Cerebellum (tissue), 4 donors: ENCODE measurements at places on chromosomes 12 and 14. TPM values are rescaled to one million over a fixed set of nuclear protein-coding genes. Genes with fewer than 3 reads are reported as not detected.

DNA sequence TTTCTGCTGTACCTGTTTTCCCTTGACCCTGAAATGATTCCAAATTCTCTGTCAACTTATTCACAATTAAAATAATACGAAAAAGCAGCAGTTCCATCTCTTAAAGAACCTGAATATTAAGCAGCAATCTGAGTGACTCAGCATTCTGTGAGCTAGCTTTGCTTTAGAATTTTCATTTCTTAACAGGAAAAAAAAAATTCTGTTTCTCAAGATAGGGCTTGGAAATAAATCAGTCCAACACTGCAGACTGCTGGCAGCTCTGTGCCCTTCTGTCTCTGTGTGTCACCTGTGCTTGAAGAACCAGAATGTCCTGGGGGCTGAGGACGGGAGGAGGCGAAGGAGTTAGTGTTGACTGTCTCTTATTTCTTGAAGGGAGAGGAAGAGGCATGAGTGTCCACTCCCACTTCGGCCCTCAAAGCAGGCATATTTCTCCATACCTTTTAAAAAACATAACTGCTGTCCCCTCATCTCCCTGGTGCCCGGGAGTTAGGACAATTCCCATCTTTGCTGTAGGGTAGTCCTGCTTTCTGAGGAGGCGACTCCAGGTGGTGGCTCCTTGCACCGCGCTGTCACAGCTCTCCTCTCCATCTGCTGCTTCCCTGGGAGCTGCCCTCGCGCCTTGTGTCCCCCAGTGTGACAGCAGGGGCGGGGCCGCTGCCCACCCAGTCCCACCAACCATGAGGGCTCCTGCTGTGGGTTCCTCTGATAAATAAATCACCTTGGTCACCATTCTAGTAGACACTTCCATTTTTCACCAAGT, 203.1 kb downstream of the CALM1 start:
- DNase-seq: peak; percentile 73

The RHEBL1 gene
- 0.91 TPM for total RNA-seq

DNA sequence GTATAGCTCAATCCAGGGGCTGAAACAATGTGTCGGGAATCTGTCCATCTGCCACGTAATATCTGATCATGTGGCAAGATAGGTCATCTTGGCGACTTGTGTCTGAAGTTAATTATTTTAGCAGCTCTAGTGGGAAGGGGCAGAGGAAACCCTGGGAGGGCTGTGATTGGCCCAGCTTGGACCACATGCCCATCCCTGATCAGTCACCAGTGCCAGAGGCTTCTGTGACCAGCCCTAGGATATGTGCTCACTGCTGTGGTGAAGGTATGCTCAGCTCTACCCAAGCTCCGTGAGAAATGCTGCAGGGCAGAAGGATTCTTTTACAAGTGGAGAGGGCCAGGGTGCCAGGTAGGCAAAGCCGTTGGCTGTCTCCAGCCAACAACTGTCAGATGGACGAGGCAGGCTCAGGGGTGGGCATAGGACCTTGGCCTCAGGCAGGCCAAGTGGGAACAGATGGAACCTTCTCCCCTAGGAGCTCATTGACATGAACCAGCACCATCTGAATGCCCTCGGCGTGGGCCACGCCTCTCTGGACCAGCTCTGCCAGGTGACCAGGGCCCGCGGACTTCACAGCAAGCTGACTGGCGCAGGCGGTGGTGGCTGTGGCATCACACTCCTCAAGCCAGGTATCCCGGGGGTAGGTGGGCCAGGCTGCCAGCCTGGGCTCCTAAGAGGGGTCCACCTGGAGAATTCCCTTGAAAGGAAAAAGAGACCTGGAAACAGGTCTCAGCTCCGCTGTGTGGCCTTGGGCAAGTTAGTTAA, 21.1 kb downstream of the MVK start:
- DNase-seq: peak; percentile 77

DNA sequence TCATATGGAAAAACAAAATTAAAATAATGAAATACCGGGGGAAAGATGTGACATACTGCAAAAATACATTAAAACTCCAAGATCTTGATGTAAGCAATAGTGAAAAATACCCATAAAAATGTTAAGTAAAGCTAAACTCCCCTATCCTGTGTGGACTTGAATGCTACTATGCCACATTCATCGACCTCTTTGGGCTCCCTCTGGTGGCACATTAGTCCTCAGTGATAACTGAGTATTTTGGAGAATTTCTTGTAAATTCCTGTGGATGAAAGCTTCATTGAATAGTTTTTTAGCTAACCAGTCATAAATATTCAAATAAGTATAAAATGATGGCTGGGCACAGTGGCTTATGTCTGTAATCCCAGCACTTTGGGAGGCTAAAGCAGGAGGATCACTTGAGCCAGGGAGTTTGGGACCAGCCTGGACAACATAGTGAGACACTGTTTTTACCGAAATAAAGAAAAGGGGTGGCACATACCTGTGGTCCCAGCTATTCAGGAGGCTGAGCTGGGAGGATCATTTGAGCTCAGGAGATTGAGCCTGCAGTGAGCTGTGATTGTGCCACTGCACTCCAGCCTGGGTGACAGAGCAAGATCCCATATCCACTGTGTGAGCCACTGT, 42.4 kb upstream of the SGPP1 start:
- peak; percentile 30 for DNase-seq

The HOXC12 gene
- not detected for total RNA-seq

- DNase-seq: no peak
Measured at GRCh38 chr14:42004321-42004720, 397.6 kb downstream of the LRFN5 start.

DNA sequence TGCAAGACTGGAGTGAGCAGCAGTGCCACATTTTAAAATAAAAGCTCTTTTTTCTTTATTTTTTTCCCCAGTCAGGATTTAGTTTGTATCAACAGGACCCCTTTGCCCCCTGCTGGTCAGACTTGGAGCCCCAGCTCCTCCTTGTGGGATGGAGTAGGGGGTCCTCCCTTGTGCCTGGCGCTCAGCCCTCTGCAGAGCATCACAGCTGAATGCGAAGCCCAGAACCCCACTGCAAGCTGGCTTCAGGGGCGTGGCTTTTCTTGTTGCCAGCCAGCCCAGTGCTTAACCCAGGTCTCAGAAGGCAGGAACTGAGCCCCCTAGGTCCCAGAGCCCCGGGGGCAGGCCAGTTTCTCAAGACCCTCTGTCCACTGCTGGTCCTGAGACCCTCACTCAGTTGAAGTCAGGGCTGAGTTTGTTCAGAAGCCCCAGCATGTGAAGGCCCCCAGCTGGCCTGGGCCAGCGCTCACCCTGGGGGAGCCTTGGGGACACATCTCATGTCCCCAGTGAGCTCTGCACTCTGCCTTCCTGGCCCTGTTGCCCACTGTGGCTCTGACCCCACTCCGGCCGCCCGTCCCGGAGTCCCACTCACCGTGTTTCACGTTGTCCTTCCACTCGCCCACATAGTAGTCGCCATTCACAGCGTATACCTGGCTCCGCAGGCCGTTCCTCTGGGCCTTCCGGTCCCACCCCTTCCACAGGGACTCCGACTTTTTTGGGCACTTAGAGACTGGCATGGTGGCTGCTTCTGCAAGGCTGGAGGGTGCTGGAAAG, 519 bp downstream of the MORN3 start:
- no peak for DNase-seq

DNA sequence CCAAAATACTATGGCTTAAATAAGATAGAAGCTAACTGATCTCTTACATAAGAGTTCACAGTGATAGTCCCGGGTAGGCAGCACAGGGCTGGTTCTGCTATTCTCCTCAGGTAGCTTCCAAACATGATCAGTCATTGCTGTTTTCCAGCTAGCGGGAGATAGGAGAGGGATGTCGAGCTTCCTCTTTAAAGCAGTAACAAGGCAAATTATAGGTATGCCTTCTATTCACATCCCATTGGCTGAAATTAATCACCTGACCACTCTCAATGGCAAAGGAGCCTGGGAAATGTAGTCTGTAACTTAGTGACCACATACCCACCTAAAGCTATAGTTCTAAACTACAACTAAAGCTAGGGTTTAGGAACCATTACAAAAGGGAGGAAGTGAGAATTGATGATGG, 34.5 kb upstream of the VRK1 start:
- DNase-seq: peak; percentile 55

- no peak for DNase-seq
Measured at GRCh38 chr14:65228436-65228835, 126.1 kb upstream of the MAX start.

The TMCC3 gene
- 14.2 TPM for total RNA-seq

The MYG1 gene
- 20.7 TPM for total RNA-seq

GRCh38 chr14:91780452-91780851, 48.6 kb upstream of the CATSPERB start:
- DNase-seq: no peak

- no peak for DNase-seq
Measured at GRCh38 chr12:9347328-9348127, 139.3 kb upstream of the PZP start.

DNA sequence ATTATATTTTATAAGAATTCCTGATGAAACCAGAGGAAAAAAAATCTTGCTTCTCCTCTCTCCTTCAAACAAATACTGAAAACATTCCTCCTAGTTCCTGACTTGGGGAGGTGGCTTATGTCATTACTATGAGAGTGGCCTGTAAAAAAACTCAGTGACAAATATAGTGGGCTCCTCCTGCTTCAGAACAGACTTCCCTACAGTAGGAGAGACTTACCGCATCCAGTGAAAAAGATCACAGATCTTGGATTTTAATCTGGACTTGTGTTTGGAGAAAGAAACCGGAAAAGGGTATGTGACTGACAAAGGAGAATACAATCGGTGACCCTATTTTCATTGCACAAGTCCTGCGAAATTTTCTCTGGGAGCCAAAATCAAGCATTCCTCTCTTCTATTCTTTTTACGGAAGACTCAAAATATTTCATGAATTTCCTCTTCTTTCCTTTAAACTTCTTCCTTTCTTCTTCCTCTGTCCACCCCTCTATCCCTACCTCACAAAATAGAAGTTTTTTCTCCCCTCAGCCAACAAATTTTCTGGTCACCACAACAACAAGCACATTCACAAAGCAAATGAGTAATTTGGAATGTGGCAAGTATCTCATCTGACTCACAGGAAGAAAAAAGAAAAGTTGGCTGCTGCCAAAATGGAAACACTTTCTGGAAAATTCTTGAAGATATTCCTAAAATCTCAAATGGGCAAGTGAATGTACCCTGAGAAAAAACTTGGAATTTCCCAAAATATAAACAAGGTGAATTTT, 185.1 kb upstream of the CDKN3 start:
- DNase-seq: no peak

The SRP54 gene
- 60.4 TPM for total RNA-seq

The DBX2 gene
- total RNA-seq: 0.73 TPM

The TRMT61A gene
- total RNA-seq: 5.1 TPM

The AQP6 gene
- total RNA-seq: 0.27 TPM

The C12orf50 gene
- total RNA-seq: 0.36 TPM

DNA sequence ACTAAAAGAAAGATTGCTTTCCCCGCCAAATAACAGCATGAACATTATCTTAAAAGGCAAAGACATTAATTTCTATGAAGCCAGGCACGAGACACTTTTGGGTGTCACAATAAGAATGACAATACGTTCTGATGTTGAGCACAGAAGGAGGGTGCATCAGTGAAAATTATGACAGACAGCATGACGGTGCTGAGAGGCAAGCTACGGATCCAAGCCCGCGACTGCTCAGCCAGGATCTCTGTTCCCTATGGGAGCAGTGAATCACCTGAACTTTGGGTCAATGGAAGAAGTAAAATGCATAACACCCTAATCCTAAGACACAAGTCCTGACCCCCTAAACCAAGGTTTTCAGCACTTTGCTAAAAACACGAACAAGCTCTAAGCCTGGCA, 51.7 kb downstream of the SLC25A47 start:
- no peak for DNase-seq

DNA sequence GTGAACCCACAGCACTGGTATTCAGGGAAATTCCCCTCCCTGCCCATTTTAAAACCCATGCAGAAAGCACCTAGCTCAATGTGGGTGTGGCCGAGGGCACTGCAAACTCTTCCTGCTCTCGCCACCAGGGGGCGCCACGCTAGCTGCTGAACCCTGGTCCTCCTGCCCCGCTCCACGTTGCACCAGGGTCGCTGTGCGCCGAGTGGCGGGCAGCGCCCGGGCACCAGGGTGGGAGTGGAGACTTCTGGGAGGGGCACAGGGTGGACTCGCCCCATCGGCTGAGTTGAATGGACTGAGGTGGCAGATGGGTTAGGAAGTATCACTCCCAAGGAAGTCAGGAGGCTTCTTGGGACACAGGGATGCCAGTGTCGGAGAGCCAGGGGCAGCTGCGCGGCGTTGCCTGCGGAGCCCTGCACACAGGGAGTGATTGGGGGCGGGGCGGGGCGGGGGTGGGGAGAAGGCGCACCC, 48.1 kb upstream of the BCL11B start:
- no peak for DNase-seq
